Activated CD4-positive, alpha-beta T cell treated with anti-CD3 and anti-CD28 coated beads, Interleukin-2, amount 10 ng/mL, durations not matched to agents 7 days and 5 days (primary cell): ENCODE measurements at places on chromosomes 3 and 15.

- H3K36me3 ChIP-seq = peaks cover 3% of the 10 kb centered on the region
- H3K4me1 ChIP-seq = peaks cover 8% of the 10 kb centered on the region
- DNase-seq = no peak
- no peak overlapping the region for H3K27ac ChIP-seq
Measured at GRCh38 chr15:82995938-82996337, 9.9 kb downstream of the RAMAC start.

- H3K4me1 ChIP-seq = no peaks in the 10 kb centered on the region
- no peaks in the 10 kb centered on the region for H3K27me3 ChIP-seq
- no peaks in the 10 kb centered on the region for H3K36me3 ChIP-seq
- DNase-seq = no peak
- no peak overlapping the region for H3K27ac ChIP-seq
Measured at GRCh38 chr3:78857494-78858111, 910.2 kb downstream of the ROBO1 start.

DNA sequence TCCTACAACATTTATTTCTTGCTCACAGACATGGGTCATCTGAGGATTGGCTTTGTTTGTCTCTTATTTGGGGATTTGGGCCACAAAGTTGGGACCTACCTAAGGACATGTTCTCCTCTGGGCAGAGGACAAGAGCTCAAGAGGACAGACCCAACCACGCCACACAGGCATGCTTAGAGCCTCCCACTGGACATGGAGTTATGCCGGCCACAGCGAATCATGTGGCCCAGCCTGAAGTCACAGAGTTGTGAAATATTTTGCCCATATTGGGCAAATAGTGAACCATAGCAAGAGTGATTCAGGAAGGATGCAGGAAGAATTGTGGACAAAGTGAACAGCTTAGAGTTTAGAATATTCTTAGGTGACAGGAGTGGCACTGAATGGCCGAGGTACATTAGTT, 9.9 kb downstream of the TRAK1 start:
- H3K4me1 ChIP-seq = peaks cover 2% of the 10 kb centered on the region
- H3K27me3 ChIP-seq = no peaks in the 10 kb centered on the region
- no peaks in the 10 kb centered on the region for H3K36me3 ChIP-seq
- no peak overlapping the region for H3K27ac ChIP-seq
- no peak for DNase-seq

DNA sequence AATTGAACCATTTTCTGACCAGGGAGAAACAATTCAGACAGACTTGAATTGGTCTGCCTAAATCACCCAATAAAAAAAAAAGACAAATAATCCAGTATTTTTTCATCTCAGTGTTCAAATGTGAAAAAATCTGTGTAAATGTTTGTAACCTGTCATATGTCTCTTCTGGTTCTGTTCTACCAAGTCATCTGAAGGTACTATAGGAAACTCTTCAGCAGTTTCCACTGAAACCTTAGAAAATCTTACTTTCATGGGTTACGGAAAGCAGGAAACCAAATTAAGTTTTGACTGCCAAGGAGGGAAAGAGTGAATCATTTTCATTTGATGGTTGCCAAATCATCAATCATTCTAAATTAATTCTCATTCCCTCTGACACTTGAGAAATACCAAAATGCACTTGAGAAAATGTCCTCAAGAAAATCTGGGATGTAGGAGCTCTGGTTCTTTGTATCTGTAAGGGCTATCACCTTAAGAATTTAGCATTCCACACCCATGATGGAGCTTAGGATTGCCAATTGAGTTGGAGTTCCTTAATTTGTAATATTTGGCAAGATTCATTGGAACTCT, 278.2 kb upstream of the KCNH8 start:
- no peak for DNase-seq
- H3K4me1 ChIP-seq = peaks cover 39% of the 10 kb centered on the region
- no peaks in the 10 kb centered on the region for H3K36me3 ChIP-seq
- H3K27ac ChIP-seq = no peak overlapping the region
- H3K4me3 ChIP-seq = no peak overlapping the region

- peaks cover 41% of the 10 kb centered on the region for H3K4me1 ChIP-seq
- DNase-seq = no peak
- no peaks in the 10 kb centered on the region for H3K27me3 ChIP-seq
- no peak overlapping the region for H3K27ac ChIP-seq
Measured at GRCh38 chr15:42270996-42271395, 2.0 kb upstream of the GANC start.

- H3K27ac ChIP-seq = no peak overlapping the region
- no peaks in the 10 kb centered on the region for H3K27me3 ChIP-seq
- no peak for DNase-seq
- H3K4me1 ChIP-seq = no peaks in the 10 kb centered on the region
- no peaks in the 10 kb centered on the region for H3K36me3 ChIP-seq
Measured at GRCh38 chr3:21017115-21017852, 733.7 kb downstream of the ZNF385D start.

- no peaks in the 10 kb centered on the region for H3K36me3 ChIP-seq
- no peaks in the 10 kb centered on the region for H3K4me1 ChIP-seq
- no peak overlapping the region for H3K4me3 ChIP-seq
- peaks cover 13% of the 10 kb centered on the region for H3K27me3 ChIP-seq
- DNase-seq = no peak
Measured at GRCh38 chr3:150889106-150889505, 16.1 kb downstream of the MINDY4B start.

DNA sequence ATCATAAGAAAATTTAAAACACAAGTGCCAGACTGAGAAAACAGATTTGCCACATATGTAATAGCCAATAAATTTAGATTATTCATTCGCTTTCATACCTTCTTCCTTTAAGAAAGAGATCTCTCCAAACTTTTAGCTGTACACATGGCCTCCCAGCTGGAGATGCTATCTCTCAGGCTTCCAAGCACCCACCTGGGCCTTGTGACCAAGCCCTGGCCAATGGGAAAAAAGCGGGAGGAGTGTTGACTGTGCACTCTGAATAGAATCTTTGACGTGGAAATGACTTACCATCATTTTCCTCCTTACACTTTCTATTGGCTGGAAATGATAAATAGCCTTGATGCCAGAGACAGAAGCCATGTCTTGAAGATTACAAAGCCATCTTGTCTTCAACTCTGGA, 1106.6 kb downstream of the TBL1XR1 start:
- no peak for DNase-seq
- no peaks in the 10 kb centered on the region for H3K4me1 ChIP-seq
- H3K27me3 ChIP-seq = no peaks in the 10 kb centered on the region
- H3K36me3 ChIP-seq = no peaks in the 10 kb centered on the region

DNA sequence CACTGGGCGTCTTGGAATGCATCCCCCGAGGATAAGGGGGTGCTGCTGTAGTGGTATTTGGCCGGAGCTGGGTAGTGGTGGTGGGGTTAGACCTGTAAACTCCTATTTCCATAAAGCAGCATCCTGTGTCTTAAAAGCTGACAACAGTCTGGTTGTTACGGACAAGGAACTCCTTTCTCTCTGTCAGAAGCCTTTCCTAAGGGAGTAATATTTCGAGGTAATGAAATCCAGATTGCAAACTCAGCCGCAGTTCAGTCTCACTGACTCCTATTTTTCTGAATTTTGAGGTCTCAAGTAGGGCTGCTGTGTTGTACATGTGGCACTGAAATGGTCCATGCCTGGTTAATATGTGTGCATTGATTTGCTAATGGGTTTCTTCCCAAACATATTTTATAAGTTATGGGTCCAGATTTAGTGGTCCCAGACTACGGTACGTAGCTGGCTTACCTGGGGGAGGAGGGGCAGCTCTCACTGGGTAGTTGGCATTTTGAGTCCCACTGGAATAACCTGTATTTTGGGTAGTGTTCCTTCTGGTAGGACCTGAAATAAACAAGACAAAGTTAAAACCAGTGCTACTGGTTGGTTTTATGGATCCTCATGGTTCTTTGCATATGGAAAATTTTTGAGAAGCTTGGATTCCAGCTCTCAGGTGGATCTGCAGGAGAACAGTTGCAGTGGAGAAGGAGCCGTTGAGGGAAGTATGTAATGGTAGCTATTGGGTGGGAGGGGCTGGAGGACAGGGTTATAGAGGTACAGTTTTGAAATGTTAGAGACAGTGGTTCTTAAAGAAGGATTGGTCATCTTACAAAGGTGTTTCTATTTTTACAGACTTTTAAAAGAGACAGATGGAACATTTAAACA, 48.6 kb upstream of the LDHAL6B start:
- DNase-seq = no peak
- no peak overlapping the region for H3K27ac ChIP-seq
- H3K4me1 ChIP-seq = no peaks in the 10 kb centered on the region
- no peaks in the 10 kb centered on the region for H3K36me3 ChIP-seq
- H3K4me3 ChIP-seq = no peak overlapping the region

DNA sequence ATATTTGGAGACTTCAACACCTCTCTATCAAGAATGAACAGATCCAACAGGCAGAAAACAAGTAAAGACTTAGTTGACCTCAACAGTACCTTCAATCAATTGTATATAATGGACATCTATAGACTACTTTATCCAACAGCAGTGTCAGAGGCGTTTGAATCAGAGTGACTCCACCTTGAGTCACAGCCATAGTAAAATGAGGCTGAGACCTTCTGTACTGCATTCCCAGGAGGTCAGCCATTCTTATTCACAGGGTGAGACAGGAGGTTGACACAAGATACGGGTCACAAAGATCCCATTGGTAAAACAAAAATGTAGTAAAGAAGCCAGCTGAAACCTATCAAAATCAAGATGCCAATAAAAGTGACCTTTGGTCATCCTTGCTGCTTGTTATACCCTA, 299.8 kb downstream of the CNTN3 start:
- DNase-seq = no peak
- H3K4me3 ChIP-seq = no peak overlapping the region
- no peaks in the 10 kb centered on the region for H3K36me3 ChIP-seq
- H3K27ac ChIP-seq = no peak overlapping the region

DNA sequence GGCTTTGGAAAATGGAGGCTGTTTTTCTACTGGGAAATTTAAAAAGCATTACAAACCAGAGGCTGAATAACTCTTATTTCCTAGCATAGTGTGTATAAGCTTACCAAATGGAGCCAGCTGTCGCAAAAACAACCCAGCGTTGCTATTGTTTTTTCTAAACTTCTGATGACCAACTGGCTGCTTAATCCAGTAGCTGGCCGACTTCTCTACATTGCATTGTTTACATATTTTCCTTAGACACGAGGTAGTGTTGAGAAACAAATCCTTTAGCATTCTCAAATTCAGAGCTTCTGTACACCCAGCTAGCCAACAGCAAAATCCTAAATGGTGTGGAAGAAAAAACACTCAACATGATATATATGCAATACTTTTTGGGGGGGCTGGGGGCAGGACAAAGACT, 161.0 kb upstream of the ADAMTS9 start:
- H3K4me1 ChIP-seq = no peaks in the 10 kb centered on the region
- no peak overlapping the region for H3K27ac ChIP-seq
- H3K27me3 ChIP-seq = no peaks in the 10 kb centered on the region
- H3K4me3 ChIP-seq = no peak overlapping the region
- no peak for DNase-seq

DNA sequence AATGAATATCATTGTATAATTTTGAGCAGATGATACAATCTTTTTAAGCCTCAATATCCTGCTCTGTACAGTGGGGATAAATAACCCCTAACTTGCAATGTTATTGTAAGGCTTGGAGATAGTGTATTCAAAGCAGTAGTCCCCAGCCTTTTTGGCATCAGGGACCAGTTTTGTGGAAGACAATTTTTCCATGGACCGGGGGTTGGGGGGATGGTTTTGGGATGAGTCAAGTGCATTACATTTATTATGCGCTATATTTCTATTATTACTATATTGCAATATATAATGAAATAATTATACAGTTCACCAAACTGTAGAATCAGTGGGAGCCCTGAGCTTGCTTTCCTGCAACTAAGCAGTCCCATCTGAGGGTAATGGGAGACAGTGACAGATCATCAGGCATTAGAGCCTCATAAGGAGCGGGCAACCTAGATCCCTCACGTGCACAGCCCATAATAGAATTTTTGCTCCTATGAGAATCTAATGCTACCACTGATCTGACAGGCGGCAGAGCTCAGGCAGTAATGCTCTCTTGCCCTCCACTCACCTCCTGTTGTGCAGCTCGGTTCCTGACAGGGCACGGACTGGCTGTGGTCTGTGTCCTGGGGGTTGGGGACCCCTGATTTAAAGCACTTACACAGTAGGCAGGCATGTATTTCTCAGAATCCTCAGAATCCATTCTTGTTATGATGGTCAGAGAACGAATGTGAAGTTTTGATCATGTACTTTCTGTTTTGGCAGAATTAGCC, 102.2 kb downstream of the PTPRG start:
- H3K4me1 ChIP-seq = no peaks in the 10 kb centered on the region
- DNase-seq = no peak
- H3K27me3 ChIP-seq = no peaks in the 10 kb centered on the region
- no peak overlapping the region for H3K4me3 ChIP-seq
- H3K36me3 ChIP-seq = no peaks in the 10 kb centered on the region
